Central memory CD4-positive, alpha-beta T cell (primary cell): ENCODE measurements at places on chromosomes 11 and 22.

DNA sequence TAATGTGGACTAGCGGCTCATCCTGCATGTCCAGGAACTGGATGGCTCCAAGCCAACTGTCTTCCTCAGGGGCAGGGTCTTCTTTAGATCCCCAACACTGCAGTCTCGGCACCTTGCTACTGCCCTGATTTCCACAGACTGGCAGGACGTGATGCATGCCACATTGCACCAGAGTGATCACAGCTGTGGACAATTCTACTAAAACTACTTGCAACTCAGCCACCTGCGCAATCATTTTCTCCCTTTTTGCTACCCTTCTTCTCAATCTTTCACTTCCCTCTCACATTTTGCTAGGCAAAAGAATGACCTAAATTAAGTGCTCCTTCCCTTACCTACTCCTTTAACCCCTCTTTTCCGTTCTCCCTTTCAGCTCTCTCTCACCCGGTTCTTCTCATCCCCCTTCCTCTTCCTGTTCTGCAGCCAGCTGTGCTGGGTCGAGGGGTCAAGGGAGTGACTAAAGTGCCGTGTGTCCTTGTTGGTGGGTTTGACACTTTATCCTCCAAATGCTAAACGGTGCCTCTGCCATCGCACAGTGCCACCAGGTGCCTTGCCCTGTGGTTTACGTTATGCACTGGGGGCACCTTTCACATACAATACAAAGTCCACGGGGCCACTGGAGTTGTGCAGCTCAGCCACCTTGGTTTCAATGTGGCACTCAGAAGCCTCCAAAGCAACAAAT is 11.5 kb upstream of the PEX26 start:
- DNase-seq = no peak

DNA sequence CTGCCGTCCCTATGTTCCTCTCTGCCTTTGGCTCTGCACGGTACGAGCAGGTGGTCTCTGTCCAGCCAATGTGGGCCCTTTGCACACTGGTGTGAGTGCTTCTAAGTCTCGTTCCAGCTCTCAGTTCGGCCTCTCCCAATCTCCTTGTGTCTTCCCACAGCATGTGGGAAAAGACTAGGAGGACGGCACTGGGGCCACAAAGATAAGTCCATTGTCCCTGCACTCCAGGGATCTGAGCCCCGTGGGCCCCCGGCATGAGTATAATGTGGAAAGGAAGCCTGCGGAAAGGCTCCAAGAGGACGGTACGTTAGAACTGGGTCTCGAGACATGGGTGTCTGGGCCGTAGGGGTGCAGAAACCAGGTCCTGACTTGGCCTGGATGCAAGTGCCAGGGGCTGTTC is 16.4 kb downstream of the MYEOV start:
- DNase-seq = no peak

DNA sequence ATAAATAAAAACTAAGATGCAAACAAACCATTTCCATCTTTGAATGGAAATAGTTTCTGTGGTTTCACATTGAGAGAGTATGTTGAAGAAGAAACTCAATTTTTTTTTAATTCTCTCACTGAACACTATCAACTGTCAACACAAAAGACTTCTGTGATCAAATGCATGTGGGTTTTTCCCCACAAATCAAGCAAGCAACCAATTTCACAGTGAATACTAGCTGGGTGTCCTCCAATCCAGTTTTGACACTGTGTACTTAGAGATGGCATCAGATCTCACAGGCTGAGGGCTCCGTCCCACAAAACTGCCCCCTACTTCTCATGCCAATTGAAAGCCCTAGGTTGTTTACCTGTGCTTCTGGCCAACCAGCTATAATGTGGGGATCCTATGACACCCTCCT is 34.5 kb downstream of the CTSC start:
- DNase-seq = no peak

GRCh38 chr22:42957544-42957943 is 57.4 kb downstream of the PACSIN2 start:
- no peak for DNase-seq

- DNase-seq = no peak
These were observed 1530.4 kb downstream of the BRD1 start for GRCh38 chr22:48297296-48297695.

DNA sequence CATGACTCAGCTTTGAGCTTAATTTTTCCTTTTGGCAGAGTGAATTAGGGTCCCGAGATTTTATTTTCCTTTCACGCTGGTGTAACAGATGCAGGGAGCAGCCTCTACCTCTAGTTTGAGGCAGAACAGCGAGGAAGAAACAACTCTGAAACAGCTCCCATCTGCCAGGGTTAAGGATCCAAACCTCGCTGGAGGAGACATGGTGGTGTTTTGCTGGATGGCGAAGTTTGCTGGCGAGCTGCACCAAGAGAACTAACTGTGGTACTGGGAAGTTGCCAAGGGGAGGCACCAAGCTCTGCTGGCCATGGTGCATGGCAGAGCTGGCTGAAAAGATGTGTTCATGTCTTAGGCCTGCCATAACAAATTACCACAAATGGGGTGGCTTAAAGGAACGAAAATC is 7.6 kb upstream of the ALKBH3 start:
- no peak for DNase-seq

- DNase-seq = no peak
These were observed 7.5 kb upstream of the SEZ6L start for GRCh38 chr22:26161746-26162145.

GRCh38 chr22:49925525-49926128 is 7.2 kb downstream of the CRELD2 start:
- peak; percentile 85 for DNase-seq

DNA sequence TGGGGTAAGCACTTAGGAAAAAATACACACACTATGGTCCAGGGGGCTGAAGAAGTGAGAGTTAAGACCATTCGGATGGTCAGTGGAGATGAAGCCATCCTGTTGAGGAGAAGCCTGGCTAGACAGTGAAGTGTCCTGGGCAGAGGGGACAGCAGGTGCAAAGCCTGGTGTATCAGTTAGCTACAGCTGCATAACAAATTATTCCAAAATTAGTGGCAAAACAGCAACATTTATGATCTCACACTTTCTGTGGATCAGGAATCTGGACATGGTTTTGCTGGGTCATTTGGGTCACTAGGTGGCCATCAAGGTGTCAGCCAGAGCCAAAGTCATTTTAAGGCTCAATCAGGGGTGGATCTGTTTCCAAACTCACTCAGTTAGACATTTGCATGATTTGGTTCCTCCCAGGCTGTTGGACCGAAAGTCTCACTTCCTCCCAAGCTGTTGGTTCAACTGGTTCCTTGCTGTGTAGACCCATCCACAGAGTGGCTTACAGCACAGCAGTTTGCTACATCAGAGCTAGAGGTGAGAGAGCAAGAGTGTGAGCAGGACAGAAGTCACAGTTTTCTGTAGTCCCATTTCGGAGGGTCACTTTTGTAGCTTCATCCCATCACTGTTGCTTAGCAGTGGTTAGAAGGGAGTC is 80.1 kb upstream of the ALX4 start:
- no peak for DNase-seq

- no peak for DNase-seq
These were observed 367.6 kb downstream of the DYNC2H1 start for GRCh38 chr11:103476874-103477273.

DNA sequence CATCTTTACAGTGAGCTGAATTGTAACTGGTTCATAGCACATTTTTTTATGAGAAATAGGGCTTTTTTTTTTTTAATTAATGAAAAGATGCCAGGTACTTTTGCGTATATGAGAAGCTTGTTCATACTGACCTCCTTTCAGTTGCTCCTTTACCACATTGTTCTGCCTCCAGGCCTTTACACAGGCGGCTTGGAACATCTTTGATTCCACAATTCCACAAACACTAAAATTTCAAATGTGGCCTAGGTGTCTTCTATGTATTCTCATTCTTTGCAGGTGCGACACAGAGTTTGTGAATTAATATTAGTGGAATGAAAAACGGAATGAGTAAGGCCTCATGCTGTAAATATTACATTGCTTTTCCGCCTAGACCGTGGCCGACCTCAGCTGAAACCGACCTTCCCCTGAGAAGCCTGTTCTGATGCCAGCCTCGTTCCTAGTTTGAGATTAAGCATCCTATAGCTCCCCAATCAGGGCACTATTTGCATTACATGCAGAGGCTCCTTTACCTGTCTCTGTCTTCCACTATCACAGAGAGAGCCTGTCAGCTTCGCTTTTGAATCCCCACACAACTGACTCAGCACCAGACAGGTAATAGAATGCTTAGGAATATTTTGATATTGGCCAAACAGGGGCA is 125.8 kb downstream of the LDLRAD3 start:
- DNase-seq = no peak

- DNase-seq = no peak
These were observed 1.7 kb upstream of the OR52K1 start for GRCh38 chr11:4480577-4481239.

- DNase-seq = no peak
These were observed 81.9 kb downstream of the LRRC32 start for GRCh38 chr11:76588455-76589325.

DNA sequence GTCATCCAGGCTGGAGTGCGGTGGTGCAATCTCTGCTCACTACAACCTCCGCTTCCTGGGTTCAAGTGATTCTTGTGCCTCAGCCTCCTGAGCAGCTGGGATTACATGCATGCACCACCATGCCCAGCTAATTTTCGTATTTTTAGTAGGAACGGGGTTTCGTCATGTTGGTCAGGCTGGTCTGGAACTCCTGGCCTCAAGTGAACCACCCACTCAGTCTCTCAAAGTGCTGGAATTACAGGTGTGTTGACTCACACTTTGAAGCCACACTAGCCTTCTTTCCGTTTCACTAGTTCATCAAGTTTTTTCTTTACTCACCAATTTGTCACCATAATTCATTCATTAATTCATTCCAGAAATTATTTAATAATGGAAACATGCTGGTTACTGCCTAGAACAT is 298.4 kb upstream of the MTNR1B start:
- no peak for DNase-seq

DNA sequence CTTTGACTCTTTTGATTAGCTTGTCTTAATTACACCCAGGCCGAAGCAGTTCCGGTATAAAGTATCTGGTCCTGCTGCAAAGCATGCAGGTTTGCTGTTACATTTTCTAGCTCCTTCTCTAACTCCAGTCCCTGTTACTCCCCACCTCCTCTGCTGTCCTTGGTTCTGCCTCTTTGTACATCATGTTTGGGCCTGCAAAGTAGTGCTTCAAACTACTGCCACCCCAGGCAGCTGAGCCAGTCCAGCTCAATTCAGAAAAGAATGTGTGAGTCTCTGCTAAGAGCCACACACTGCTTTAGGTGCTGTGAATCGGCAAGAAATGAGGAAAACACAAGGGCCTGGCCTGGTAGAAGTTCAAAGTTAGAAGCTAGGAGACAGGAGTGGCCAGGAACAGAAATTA is 136.0 kb downstream of the SERGEF start:
- no peak for DNase-seq

- no peak for DNase-seq
These were observed 14.5 kb upstream of the CAPRIN1 start for GRCh38 chr11:34037016-34037415.

DNA sequence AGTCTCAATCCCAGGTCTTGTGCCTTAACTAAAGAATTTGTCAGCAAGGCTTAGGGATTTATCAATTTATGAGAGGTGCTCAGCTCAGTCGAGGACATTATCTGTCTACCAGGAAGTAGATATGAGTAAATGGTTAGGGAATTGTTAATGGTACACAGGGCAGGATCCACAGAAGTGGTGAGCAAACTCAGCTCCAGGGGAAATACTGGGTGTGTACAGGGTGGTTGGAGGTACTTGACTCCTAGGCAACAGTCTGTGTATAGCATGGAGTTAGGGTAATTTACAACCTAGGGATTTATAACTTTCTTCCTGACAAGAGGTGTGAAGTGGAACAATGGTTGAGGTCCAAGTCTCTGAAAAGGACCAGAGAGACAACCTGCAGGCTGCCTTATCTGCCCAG is 123.4 kb upstream of the OR9Q1 start:
- DNase-seq = no peak

DNA sequence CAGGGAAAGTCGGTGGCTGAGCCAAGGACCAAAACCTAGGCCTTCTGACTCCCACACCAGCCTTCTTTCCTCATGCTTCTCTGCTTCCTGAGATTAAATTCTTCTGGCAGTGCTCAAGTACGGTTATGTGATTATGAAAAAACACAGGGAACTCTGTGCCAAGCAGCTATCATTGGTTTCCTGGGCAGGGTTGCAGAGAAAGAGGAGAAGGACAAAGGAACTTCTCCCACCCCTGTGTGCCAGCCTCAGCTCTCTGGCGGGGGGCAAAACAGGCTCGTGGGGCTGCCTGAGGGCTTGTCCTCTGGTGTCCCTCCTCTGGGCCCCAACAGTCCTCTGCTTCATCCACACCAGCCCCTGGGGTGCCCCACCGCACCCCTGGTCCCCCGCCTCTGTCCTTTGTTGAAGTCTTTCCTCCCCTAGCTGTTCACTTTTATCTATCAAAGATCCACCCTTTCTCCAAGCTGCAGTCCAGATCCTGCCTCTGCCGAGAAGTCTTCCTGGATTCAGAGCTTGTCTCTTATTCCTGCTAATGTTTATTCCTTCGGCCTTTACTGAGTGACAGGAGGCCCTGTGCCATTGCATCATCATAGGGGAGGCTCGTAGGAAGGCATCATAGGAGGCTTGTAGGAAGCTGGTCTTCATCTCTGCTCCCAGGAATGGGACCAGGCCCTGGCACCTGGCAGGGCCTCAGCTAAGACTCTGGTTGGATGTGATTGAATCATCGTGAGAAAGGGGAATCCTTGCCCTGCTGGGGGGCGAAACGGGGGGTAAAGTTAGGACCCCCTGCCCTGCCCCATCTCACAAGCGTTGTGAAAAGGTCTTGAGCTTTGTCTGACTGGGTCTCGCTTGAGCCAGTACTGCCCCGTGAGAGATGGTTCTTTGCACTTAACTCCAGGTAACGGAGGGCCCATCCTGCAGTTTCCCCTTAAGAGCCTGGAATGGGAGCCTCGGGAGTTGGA is 11.5 kb upstream of the FTH1 start:
- DNase-seq = no peak

GRCh38 chr11:80873310-80873999 is 1432.6 kb upstream of the TENM4 start:
- no peak for DNase-seq

DNA sequence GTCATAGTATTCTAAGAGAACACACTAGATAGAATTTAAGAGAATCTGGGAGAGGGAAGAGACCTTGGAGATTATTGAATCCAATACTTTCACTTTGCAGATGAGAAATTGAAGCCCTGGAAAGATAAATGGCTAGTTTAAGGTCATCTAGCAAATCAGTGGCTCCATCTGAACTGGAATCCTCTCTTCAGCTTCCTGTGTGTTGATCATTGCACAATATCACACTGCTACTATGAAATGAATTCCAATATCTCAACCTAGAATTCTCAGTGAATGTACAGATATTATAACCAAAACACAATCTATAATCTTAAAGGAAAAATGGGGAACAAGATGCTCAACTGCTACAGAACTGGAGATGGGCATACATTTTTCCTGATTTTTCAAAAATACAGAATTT is 44.1 kb downstream of the DCUN1D5 start:
- DNase-seq = no peak
